Fibroblast of skin of left quadriceps (primary cell): ENCODE measurements at places on chromosomes 6 and 20.
A peak's percentile ranks its signal among the peaks of the same experiment; 100 is the strongest.

DNA sequence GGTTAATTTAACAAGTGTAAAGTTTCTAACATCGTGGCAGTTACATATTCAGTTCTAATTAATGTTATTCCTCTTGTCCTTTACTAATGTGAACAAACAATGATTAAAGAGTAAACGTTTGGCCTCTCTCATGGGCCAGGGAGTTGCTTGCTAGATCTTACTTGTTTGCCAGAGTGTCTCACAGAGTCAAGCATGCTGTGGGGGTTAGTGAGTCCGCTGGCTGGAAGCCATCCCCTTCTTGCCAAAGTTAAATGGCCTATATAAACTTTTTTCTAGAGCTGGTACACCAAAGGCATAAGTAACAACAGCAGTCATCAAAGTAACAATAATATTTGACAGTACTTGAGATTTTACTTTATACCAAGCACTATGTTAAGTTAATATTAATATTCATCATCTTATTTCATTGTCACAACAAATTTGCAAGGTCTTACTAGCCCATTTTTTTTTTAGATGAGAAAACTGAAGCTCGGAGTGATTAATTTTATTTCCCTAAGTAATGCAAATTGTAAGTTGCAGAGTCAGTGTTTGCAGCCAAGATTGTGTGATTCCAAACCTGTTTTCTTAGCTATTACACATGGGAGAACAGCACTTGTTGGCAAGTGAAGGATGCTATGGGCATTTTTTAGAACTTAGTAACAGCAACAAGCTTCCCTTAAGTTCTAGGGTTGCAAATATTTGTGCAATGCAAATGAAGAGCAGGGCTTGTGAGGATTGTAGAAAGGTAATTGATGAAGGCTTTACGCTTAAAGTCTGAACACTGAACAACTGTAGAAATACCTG is 224.5 kb downstream of the RFPL4B start:
- peak; percentile 33 for DNase-seq

DNA sequence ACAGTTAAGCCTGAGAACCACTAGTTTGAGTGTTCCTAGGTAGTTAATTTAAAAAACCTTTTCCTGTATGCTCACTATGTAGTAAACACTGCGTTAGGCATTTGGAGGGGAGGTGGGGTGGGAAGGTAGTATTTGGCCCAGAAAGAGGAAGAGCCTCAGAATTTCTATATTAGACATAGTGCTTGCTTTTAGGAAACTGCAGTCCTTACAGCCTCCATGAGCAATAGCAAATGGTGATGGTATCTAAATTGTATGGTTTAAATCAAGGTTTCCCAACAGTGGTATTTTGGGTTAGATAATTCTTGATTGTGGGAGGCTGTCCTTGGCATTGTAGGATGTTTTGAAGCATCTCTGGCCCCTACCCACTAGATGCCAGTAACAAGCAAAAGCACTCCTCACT is 61.5 kb upstream of the RIPOR2 start:
- DNase-seq: no peak

DNA sequence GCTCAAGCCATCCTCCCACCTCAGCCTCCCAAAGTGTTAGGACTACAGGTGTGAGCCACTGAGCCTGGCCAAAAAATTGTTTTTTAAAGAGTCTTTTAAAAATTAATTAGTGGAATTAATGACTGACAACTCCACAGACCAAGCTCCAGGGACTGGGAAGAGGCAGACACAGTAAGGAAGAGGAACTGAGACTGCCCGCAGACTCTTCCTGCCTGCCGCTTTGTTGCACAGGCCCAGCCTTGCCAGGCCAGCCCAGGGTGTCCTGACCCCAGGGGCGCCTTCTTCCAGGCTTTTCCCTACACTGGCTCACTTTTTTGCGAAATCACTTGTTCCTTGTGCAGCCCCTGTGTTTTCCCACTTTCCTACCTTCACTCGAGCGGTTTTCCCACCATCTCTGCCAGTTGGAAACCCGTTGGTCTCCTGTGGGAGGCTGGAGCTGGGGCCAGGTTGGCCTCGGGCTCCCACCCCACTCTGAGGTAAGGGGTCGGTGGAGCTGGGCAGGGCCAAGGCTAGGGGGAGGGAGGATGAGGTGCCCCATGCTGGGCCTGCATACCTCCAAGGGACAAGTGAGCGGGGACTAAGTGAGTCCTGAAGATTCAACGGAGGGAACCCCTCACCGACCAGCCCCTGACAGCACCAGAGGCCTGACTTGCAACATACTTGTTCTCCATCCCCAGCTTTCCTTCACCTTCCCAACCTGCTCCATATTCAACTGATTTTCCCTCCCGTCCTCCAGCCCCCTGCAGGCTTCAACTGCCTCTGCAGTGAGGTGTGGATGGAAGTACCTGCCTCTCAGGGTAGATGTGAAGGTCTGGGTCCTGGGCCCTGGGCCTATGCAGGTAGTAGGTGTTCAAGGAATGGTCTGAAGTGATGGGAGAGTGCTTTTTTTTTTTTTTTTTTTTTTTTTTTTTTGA is 23.5 kb upstream of the SMIM29 start:
- DNase-seq: no peak

GRCh38 chr6:157761331-157761921 is 61.6 kb upstream of the SNX9 start:
- no peak for DNase-seq

GRCh38 chr6:27426045-27426620 is 37.6 kb downstream of the ZNF391 start:
- DNase-seq: no peak
